Cortex of kidney (tissue), 1 donor: ENCODE measurements at places on chromosomes 7 and 10.

DNA sequence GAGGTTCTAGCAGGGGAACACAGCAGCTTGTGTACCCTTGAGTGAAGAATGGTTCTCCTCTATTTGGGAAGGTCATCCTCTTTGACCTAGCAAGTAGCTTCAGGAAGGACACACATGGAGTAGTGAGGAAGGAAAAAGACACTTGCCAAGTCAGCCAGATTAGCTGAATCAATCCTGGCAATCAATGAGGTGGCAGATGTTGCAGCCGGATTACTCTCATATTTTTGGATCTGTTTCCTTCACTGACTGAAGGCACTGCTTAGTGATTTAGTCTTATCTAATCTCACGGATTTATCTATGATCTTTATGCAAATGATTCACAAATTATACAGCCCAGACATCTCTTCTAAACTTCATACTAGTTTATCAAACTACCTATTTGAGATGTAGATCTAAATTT is 218.8 kb downstream of the GPR158 start:
- DNase-seq: no peak

DNA sequence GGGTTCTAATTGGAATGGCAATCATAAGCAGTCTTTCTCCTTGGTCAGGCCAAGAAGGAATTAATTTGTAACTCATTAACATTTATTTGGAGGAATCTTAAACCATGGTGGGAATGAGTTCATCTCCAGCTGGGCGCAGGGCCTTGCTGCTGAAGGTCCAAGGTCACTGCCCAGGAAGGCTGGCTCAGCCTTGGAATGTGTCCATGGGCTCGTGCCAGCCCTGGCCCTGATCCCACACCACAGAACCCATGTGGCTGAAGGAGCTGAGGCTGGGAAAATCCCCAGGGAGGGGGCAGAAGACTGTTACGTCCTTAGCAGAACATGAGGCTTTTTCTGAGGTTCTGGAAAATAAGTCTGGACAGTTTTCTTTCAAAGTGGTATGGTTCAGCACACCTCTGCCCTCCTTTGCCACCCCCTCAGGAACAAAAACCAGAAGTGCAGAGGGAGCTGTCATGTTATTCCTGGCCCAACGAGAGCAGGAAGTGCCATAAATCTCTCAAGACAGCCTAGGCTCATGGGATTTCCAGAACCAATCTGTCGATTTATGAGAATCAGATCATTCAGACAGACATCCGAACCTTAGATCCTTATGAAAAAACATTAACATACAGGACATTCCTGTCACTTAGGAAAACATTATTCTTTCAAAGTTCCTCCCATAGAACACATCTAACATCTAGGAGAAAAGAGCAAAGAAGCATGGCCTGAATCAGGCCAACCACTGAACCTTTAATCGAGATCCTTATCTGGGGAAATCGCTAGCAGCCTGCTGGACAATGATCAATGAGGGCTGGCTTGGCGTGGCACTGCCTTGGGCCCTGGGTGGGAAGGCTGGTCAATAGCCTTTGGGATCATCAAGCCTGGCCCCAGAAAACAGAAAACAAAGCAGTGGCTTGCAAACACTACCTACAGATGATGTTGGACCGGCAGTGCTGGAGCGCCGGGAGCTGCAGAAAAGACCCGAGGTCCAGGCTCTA is 134.3 kb downstream of the TAX1BP1 start:
- DNase-seq: no peak

- no peak for DNase-seq
Observed at GRCh38 chr10:133141958-133142340, 18.1 kb upstream of the KNDC1 start.

GRCh38 chr10:86234107-86234506 is 132.5 kb downstream of the GRID1 start:
- DNase-seq: no peak

DNA sequence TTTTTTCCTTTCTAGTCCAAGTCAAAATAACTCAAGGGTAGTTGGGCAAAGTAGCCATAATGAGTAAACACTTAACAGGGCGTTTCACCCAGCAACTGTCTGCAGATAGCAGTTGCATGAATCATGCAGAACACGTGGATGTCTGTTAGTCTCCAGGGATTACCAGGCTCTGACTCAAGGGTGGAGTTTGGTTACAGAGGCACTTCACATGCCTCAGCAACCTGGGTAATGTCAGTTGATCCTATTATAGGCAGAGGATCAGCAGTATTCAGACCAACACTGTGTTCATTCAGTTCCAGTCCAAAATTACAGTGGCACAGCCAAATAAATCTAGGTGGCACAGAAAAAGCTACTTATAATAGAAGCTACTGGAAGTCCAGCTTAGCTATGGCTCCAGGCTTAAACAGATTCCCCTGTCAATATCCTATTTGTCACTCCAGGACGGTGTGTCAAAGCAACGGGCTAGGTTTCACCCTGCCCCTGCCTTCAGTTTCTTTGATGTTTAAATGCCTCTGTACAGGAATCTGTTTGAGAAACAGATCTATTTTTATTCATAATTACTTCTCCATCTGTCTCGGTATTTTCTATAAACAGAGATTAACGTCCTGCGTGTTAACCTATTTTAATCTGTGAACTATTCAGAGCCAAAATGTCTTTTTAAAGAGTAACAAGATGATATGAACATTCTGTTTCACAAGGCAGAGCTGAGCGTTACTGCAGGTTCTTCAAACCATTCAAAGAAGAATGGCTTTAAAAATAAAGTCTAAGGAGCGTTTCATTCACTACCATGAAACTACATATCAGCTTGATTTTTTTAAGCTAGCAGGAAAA is 162.6 kb upstream of the AKR1E2 start:
- no peak for DNase-seq

DNA sequence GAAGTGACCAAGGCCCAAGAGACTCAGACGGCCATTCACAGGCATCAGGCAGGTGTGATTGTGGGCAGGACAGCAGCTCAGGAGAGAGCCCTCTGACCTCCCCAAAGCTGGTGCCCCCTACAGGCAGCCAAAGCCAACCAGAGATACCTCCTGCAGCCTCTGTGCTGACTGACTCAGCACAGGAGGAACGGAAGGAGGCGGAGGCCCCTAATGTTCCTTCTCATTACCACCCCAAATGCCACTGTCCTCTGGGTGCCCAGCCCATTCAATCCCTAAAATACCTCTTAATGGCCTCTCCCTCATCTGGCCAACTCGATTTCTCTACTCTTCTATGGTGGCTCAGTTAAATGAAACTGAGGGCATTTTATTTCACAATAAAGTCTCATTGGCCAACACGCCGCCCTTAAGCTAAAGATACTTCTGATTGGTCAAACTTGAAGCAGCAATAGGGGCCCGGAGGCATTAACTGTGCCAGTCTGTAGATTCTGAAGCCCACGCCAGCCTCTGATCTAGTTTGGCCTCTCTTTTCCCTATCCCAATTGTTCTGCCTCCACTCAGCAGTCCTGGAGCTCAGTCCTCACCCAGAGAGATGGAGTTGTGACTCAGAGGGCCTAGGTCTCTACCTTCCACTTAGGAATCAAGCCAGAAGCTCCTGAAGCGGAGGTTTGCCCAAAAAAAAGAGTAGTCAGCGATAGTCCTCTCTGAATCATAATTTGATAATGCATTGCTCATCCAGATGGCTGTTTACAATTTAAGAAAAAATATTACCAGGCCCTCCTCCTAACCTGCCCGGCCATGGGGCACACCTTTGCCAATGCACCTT is 1.2 kb downstream of the CYREN start:
- DNase-seq: no peak

- no peak for DNase-seq
Observed at GRCh38 chr7:95595746-95596197, 544 bp downstream of the PDK4 start.

GRCh38 chr10:101405001-101405400 is 51.0 kb downstream of the BTRC start:
- DNase-seq: no peak

DNA sequence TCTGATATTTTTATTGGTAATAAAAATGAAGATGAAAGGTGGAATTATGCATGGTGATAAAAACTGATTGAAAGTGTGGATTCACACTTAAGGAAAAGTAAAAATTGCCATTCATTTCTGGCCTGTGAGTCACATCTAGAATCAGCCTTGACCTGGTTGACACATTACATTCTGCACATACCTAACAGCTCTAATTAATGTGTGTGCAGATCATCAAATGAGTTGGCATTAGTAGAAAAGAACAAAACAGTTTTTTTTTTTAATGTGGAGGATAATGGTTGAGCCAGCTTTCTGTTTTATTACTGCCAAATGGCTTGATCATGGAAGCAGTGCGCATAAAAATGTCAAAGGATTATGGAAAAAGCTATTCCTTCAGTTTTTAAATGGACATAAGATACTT is 142.6 kb upstream of the TMEM196 start:
- no peak for DNase-seq

- DNase-seq: no peak
Observed at GRCh38 chr7:132666774-132667172, 90.5 kb upstream of the PLXNA4 start.

- DNase-seq: no peak
Observed at GRCh38 chr7:4837803-4838625, 23.8 kb downstream of the PAPOLB start.

DNA sequence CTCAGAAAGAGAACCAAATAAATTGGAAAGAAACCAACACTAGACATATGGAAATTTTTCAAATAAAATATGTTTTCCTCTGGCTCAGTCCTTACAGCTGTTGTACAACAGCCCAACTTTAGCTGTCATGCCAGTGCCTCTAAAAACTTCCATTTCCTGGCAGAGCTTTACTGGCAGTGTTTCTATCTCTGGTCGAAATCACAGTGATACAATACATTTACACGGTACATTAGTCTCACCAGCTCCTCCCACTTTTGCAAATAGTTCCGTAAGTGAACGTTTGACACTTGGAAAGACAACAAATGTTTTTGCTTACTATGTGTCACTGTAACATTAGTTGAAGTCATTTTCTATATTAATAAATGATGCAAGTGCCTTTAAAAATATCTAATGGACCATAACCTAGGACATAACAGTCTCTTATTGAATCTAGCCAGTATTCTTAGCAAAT is 29.8 kb downstream of the BCAP29 start:
- no peak for DNase-seq

GRCh38 chr10:7181420-7181819 is 229.4 kb downstream of the SFMBT2 start:
- no peak for DNase-seq

- DNase-seq: no peak
Observed at GRCh38 chr10:45380903-45381620, 7.0 kb downstream of the ALOX5 start.

GRCh38 chr10:12500381-12501303 is 151.3 kb downstream of the CAMK1D start:
- DNase-seq: no peak

GRCh38 chr10:124131172-124131571 is 37.8 kb upstream of the CHST15 start:
- DNase-seq: no peak

GRCh38 chr7:25900877-25901276 is 251.1 kb upstream of the NFE2L3 start:
- no peak for DNase-seq

- DNase-seq: no peak
Observed at GRCh38 chr10:132849546-132850031, 63.6 kb upstream of the NKX6-2 start.

GRCh38 chr7:2934984-2935740 is 91.1 kb upstream of the GNA12 start:
- DNase-seq: no peak

DNA sequence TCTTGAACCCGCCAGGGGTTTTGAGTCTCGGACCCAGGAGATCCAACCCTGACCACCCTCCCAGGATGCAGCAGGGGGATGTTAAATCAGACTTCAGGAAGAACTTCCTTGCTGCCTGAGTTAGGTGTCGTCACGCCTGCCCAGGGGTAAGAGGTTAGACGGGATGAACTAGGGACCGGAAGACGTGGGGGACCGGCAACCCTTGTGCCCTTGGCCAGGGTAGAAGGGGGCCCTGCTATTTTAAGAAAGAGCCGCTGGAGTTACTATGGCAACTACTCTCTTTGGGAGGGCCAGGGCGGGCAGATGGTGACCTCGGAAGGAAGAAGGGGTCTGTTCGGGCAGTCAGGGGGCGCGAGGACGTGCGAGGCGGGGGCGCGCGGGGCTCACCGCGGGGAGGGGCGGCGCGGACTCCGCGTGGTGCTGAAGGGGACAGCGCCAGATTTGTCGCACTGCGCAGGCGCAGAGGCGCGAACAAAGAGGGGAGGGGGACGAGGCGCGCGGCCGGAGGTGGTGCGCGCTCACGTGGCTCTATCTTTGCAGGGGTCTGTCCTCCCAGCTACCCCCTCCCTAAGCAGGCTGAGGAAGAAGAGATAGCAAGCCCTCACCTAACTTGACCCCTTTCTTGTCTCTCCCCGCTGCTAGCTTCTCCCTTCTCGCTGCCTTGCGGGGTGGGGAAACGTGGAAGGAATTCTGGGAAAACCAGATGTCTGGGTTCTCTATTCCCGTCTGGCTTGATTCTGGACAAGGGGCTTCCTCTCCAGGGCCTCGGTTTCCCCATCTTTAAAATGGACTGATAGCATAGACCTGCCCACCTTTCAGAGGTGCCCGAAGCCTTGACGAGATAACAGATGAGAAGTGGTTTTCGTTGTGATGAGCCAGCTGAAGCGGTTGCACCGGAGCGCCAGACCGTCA is 940 bp upstream of the PSD start:
- no peak for DNase-seq

DNA sequence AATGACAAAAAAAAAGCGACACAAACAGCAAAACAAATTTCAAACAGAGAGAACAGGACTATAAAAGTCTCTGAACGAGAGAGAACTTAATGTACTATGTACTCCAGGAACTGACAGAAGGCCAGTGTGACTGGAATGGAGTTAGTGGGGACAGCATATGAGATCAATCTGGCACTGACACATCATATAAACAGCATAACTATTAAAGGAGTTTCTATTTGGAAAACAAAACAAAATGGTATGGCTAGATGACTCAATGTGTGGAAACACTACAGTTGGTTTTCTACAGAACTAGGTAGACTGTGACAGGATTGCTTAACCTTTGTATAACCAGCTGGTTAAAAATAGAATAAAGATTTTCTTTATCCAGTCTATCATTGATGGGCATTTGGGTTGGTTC is 232.9 kb upstream of the KAT6B start:
- no peak for DNase-seq

- DNase-seq: no peak
Observed at GRCh38 chr7:154852205-154852604, 150.7 kb downstream of the PAXIP1 start.

DNA sequence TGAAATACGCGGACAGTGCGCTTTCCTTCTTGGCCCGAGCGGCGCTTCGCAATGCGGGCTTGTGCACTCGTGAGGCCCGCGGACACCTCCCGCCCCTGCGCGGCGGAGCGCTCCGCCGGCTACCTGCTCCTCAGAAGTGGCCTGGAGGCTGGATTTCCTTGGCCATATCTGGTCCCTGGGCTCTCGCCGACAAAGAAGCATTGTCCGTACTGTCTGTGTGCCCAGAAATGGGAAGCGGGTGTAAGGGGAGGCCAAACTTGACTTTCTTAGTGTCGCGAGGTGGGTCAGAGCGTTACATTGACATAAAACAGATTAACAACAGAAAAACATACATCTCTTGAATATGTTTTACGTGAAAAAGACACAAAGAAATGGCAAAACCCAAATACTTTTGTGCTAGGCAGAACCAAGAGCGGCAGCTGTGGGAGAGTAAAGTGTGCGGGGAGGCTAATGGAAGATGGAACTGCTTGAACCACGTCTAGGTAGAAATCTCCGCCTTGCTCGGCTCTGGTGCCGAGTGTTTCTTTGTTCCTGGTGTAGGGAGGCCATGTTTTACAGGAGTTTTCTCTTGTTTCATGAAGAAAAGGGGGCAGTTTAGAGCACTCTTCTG is 1.4 kb downstream of the LANCL2 start:
- no peak for DNase-seq
